ENCODE measurements at places on chromosomes 2 and 18.
A peak's percentile ranks its signal among the peaks of the same experiment; 100 is the strongest.

GRCh38 chr18:30177056-30177455 lies 865.5 kb downstream of the DSC3 start:
- DNase-seq: no peak

GRCh38 chr2:191488135-191488534 lies 189.8 kb upstream of the NABP1 start:
- no peak for DNase-seq

DNA sequence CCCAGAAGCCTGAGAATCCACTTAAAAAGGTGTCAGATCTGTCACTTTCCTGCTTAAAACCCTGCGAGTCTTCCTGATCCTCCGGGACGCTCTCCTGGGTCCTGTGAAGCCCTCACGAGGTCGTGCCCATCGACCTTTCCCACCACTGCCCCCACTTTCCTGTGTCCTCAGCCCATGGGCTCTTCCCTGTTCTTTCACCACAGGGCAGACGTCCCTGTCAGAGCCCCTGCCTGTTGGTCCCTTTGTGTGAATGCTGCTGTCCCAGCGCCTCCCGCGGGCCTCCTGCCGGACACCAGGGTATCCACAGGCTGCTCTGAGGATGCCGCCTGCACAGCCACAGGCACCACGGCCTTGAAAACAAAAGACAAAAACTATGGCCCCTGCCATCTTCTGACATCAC lies 125.6 kb downstream of the TMEM18 start:
- no peak for DNase-seq

- no peak for DNase-seq
Observed at GRCh38 chr2:178517496-178517895, 37.2 kb downstream of the PLEKHA3 start.

DNA sequence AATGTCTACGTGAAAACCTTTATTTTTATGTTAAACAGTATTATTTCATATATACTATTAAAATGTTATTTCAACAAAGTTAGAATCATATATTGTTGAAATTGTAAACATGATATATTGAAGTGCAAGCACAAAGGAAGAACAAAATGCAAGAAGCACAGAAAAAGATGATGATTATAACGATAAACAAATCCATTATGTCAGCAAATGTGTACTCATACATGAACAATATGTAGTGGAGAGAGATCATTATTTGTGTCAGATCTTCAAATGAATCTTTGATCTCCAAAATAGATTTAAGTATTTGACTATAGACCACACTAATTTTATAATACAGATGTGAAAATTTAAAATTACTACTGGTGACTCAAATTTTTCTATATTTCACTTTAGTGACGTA lies 1104.4 kb upstream of the CRIM1 start:
- no peak for DNase-seq

GRCh38 chr2:222738809-222739208 lies 67.4 kb downstream of the MOGAT1 start:
- no peak for DNase-seq

GRCh38 chr2:38731684-38732221 lies 19.4 kb downstream of the SRSF7 start:
- no peak for DNase-seq

GRCh38 chr18:12306752-12307700 lies 1.0 kb upstream of the TUBB6 start:
- DNase-seq: peak; percentile 38

DNA sequence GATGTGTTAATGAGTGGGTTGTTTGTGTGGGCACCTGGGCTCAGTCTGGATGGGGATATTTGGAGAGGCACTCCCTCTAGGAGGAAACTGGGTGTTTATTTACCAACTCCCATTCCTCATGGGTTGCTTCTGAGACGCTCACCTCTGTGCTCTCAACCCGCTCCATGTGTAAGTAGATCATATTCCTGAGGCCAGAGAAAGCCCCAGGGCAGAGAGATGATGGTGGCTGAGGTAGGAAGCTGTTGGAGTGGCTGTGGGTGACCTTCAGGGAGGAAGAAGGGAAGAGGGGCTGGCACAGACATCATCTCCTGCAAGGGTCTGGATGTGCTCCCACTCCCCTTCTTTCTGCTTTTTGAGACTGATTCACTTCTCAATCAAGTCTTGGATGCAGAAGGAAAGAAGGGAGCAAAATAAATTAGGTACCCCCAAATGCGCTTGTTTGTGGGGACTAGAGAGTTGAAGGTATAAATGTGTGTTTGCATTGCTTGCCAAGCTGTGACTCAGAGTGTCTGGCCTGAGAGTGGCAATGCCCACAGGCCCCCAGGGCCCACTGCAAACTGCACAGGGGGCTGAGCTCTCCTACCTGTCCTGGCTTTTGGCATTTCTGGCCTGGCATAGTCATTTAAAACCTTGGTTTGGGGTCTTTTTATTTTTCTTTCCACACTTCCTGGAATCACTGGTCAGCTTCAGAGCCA lies 57.2 kb upstream of the TNP1 start:
- no peak for DNase-seq

GRCh38 chr18:28147674-28148171 lies 29.2 kb downstream of the CDH2 start:
- no peak for DNase-seq

- DNase-seq: no peak
Observed at GRCh38 chr18:76909439-76909838, 87.1 kb downstream of the ZNF236 start.

DNA sequence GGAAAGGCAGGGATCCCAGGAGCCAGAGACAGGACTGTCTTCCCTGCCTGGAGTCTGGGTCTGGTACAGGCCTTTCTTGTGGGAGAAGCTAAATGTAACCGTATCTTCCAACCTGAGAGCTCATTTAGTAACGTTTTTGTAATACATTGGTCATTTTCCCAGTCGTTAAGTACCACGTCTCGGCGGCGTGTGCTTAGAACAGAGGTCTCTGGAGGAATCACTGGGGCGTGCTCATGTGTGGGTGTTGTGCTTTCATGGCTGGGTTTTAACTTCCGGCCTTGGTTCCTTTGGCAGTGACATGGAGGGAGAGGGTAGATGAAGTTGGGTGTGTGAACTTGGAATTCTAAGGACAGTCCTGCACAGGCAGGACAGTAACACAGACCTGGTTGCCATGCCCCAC lies 79.7 kb downstream of the NCK2 start:
- DNase-seq: no peak

- no peak for DNase-seq
Observed at GRCh38 chr2:124320051-124320688, 295.1 kb downstream of the CNTNAP5 start.

DNA sequence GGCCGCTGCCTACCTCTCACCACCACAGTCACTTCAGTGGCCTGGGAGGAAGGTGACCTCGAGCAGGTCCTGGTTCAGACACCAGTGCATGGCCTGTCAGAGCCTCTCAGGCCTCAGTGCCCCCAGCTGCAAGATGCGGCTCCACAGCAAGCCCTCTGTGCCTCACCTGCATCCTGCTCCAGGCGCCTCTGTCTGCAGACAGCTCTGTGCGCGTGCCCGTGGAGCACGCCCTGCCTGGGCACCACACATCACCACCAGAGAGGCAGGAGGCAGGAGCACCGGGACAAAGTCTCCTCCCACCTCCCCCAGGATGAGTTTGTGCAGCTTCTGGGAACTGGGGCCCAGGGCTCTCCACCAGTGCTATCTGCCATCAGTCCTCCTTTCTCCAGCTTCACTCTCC lies 98.7 kb downstream of the TFCP2L1 start:
- DNase-seq: no peak

DNA sequence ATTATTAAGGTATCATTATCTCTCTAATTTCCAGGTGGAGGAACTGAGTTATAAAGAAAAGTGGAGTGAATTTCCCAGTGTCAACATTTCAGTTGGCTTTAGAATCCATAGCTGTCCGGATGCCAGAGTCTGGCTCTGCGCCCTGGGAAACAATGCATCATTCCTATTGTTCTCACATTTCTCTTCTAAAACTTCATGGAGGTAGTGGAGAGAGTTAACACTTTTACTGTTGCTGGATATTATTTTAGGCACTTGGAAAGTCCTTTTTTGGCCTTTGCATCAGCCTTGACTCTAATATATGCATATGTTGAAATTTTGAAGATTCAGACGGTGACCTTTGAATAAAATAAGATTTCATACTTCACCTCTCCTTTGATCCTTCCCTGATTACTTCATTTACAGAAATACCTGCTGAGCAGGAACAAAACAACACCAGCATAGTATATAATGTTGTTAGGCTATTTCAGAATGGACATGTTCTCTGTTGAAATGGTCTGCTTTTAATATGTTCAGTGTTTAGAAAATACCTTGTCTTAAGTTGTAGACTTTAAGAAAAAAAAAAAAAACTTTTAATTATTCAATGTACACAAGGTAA lies 148.8 kb downstream of the EPHA4 start:
- no peak for DNase-seq

GRCh38 chr2:163887182-163887581 lies 151.4 kb upstream of the FIGN start:
- no peak for DNase-seq

- no peak for DNase-seq
Observed at GRCh38 chr2:165655661-165656060, 138.4 kb downstream of the GALNT3 start.

DNA sequence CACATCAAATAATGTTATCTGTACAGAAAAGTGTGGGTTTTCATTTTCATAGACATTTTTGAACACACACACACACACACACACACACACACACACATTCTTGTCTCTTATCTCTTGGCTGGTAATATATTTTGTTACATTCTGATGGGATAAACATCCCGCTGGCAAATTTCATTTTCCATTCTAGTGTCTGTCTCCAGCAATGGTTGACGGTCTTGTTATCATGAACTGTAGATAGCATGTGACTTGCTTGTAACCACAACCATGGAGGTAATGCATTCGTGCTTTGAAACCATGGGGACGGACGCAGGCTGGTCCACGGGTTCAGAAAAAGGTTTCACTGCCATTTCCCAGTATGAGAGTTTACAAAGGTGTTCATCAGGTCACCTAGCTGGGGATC lies 156.4 kb downstream of the PPP1R1C start:
- no peak for DNase-seq

DNA sequence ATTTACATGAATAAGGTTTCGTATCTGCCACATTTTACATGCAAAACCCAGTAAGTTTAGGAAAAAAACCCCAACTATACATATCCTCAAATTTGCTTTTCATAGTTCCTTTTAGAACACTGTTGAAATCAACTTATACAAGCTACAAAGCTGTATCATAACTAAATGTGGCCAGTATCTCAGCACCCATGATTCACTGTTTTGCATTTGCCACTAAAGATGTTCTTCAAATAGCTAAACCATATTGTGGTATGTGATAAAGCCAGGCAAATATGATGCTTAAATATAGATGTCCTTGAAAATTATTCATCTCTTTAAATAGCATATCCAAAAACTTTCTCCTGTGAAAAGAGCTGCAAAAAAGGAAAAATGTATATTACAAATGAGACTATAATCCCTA lies 29.9 kb downstream of the ROCK2 start:
- DNase-seq: no peak

DNA sequence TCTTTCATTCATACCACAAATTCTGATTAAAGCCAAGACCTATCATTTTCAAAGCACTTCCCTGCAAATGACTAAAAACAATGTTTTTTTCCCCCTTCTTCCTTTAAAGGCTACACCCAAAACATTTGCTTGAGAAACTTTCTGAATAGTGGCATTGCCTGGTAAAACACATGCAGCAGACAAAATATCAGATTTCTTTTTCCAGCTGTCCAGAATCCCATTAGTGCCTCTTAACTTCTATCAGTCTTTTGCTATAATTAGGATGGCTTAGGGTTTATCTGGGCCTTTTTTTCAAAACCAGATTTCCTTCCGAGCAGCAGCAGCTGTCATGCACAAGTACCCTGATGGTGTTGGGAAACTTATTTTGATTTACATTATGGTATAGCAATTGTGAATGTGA lies 50.6 kb downstream of the ALPK2 start:
- no peak for DNase-seq

DNA sequence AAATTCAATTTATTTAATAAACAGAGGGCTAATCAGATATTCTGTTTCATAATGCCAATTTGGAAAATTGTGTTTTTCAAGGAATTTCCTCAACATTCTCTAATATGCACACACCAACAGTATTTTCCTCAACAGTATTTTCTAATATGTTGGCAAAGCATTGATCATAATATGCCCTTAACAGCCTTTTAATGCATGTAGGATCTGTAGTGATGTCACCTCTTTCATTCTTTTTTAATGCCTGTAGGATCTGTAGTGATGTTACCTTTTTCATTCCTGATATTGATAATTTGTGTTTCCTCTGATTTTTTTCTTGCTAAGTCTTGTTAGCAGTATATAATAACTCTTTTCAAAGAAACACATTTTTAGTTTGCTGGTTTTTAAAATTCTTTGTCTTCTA lies 15.9 kb downstream of the VWA3B start:
- no peak for DNase-seq

- DNase-seq: no peak
Observed at GRCh38 chr2:184004289-184004947, 593.9 kb upstream of the ZNF804A start.

- no peak for DNase-seq
Observed at GRCh38 chr2:70094171-70094977, 7.1 kb downstream of the PCBP1 start.

DNA sequence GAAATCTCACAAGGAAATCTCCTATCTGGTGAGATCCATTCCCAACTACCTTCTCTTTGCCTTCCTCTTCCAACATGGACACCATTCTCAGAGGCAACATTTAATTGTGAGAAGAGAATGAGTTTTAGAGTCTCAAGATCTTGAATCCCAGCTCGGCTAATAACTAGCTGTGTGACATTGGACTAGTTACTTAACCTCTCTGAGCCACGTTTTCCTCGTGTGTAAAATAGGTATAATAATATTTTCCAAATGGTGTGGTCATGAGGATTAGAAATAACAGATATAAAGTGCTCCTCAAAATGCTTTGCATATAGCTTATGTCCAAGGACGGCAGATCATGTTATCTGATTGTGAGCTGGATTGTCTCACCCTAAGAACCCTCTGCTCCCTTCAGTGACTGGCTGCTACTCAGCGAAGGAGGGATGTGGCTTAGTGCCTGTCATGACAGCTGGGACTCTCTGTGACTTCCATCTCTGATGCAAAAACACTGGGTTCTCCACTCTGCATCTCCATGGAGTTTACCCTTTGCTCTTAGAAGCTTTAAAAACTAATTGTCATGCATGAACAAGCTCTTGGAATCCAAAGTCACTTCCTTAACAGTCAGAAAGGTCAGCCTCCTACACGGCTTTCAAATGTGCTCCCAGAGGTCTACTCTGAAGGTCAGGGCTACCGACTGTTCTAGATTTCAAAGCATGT lies 38.4 kb upstream of the MRPL19 start:
- DNase-seq: no peak
